ENCODE measurements at places on chromosomes 7 and 10.
A peak's percentile ranks its signal among the peaks of the same experiment; 100 is the strongest.

GRCh38 chr10:72567421-72567820, 58.5 kb downstream of the MICU1 start:
- DNase-seq = no peak

- no peak for DNase-seq
Observed at GRCh38 chr10:61791216-61791615, 110.3 kb upstream of the ARID5B start.

- no peak for DNase-seq
Observed at GRCh38 chr7:96337519-96337918, 15.6 kb upstream of the SLC25A13 start.

- no peak for DNase-seq
Observed at GRCh38 chr7:22192801-22193200, 164.2 kb downstream of the RAPGEF5 start.

GRCh38 chr7:68562323-68562899, 1035.9 kb upstream of the AUTS2 start:
- DNase-seq = no peak

DNA sequence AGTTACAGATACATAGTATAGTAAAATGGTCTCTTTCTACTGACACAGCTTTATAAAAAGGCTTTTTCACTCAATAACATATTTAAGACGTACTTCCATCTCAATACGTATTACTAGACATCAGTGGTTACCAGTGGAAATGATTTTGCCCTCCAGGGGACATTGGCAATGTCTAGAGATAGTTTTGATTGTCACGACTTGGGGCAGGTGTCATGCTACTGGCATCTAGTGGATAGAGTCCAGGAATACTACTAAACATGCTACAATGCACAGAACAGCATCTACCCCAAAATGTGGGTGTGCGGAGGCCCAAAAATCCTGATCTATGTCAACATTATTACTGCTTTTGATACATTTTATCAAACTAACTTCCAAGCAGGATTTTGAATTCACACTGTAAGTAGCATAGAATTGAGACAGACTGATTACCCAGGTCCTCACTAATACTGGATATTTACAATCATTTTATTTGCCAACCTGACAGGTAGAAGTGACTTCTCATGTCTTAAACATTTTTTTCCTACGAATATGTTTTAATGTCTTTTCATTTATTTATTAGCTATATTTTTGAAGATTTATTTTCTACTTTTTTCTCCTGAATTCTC, 53.8 kb downstream of the HGF start:
- DNase-seq = no peak

DNA sequence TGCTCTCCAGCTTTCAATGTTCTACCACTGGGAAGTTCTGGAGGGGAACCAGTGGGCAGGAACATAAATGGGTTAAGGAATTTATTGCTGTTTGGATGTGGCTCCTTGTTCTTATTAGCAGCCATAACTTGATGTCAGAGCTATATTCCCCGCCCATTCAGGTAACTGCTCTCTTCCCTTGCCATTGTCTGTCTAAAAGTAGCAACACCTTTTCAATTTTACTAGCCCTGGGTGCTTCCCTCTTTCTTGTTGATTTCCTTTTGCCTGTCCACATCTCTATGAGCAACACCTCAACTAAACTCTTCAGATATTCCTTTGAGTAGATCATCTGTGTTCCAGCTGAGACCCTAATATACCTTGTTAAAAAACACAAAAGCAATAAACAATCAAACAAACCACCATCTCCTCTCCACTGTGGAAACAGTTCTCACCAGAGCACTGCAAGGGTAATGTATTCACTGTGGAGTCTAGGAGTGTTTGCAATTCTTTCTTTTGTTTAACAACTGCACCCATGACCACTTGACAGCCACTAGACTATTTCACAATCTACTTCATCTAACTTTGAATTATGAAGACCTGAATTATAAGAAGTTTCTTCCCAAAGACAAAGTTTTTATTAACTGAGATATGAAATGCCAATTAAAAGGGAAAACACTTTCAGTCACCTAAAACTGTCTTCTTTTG, 436.7 kb downstream of the IPMK start:
- DNase-seq = no peak

DNA sequence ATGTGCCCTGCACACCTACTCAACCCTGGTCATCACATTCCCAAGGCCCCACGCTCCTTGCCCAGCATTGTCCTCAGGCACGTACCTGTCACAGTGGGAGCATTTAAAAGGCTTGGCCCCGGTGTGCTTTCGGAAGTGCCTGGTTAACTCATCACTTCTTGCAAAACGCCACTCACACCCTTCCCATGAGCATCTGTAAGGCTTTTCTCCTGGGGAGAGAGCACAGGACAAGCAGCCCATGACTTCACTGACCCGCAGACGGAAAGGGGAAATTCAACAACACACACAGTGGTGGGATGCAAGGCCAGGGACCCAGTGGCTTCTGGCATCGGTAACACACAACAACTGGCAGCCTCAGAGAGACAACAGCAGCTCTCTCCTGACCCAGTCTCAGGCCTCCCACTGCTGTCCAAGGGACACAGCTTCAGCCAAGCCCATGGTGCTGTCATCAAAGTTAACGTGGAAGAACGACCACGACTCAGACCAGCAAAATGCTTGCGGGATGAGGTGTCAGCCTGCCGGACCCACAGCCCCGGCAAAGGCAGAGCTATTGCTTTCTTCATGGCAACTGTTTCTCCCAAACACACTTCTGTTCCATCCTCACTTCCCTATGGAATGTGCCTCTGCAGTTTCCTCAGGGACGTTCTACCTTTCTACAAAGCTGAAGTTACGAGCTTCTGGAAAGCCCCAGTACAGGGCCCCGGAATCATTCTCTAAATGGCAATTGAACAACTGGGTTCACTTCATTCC, 4.8 kb downstream of the KLF6 start:
- no peak for DNase-seq

DNA sequence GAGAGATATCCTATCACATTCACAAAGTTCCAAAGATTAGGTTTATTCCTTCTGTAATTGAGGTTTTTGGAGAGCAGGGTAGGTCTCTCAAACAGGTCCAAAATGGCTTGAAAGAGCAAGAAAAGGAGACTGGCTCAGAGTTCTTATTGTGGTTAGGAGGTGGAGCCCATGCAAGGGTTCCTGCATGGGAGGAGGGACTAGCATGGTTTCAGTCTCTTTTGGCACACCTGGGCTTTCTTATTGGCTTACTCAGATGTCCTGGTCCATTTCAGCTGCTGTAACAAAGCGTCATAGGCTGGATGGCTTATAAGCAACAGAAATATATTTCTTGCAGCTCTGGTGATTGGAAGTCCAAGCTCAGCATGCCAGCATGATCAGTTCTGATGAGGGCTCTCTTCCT, 493.1 kb downstream of the REEP3 start:
- no peak for DNase-seq

DNA sequence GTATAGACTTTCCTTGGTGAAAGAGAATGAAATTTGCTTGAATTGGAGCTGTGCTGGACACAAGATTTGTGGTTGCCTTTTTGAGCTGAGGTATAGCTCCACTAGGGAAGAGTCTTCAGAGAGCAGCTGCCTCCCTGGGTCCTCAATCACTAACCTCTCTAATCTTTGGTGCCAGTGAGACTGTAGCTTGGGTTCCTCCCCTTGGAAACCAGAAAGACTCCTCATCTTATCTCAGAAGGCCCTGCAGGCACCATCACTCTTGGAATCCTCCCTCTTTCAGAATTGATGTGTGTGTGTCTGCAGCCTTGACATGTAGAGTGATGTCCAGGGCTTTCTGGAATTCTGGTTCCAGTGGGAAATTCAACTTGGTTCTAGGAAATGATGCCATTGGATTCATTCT, 426.5 kb downstream of the RPS24 start:
- DNase-seq = no peak

DNA sequence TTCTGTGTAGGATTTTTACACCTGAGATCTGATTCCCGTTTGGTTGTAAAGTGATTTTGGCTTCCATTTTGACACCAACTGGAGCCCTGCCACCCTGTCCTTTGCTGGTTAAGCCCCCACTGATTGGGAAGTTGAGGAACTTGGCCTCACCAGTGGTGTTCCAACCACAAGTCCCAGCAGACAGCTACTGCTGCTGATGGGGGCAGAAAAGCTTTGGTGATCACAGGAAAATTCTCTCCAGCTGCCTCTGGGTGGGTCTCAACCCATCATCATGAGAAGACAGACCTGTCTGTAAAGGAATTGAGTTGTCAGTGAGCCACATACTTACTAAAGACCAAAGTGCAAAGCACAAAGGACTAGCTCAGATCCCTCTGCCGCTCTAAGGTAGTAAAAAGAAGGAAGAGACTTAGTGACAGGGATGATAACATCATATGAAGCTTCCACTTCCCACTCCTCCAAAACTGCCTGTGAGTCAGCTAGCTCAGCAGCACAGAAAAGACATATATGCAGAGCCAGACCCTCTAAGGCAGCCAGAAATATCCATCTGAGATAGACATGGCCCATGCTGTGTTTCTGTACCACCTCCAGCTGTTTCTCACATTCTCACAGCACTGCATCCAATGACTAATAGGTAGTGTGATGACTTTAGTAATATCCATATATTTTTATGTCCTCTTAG, 22.4 kb upstream of the LRRC17 start:
- DNase-seq = no peak

- no peak for DNase-seq
Observed at GRCh38 chr10:124879136-124879535, 62.8 kb upstream of the ZRANB1 start.

GRCh38 chr10:14129770-14130169, 201.0 kb downstream of the FRMD4A start:
- no peak for DNase-seq

DNA sequence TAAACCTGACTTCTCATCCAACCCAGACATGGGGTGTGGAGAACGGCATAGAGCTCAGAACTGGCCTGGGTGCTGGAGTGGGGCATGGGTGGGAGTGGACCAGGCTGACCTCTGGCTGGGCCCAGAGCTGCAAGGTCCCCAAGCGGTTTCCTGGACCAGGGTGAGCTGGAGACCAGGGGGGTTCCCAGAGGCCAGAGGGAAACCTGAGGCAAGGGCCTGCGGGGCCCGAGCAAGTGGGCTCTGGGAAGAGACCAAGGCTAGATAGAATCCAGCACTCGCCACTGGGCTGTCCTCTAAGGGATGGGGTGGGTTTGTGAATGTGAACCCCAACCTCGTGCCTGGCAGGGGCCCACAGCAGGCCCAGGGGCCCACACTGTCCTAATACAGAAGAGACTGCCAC, 39.4 kb upstream of the RET start:
- peak; percentile 59 for DNase-seq

Data from suprapubic skin (tissue), 4 donors.